ENCODE measurements at places on chromosomes 5 and 9.

DNA sequence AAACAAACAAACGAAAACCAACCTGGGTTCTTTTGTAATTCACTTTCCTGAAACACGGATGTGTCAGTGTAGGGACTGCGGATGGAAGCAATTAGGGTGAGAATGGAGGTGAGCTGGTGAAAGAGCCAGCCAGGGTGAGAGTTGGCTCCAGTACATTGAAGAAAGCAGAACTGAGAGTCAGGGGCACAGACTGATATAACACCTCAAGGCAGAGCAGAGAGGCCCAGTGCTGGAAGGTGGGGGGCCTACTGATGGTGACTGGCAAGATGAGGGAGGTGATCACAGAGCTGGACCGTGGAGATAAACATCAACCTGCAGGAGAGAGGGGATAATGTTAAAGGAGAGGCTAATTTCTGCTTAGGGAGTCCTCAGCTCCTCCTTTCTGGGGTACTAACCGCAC is 221.1 kb downstream of the MAN2A1 start:
- no peak for DNase-seq

GRCh38 chr5:122704247-122705036 is 70.4 kb upstream of the SNX2 start:
- no peak for DNase-seq

- no peak for DNase-seq
These were observed 2.3 kb downstream of the ACSL6 start for GRCh38 chr5:132008961-132009680.

GRCh38 chr5:10276691-10277090 is 26.6 kb downstream of the CCT5 start:
- DNase-seq = no peak

DNA sequence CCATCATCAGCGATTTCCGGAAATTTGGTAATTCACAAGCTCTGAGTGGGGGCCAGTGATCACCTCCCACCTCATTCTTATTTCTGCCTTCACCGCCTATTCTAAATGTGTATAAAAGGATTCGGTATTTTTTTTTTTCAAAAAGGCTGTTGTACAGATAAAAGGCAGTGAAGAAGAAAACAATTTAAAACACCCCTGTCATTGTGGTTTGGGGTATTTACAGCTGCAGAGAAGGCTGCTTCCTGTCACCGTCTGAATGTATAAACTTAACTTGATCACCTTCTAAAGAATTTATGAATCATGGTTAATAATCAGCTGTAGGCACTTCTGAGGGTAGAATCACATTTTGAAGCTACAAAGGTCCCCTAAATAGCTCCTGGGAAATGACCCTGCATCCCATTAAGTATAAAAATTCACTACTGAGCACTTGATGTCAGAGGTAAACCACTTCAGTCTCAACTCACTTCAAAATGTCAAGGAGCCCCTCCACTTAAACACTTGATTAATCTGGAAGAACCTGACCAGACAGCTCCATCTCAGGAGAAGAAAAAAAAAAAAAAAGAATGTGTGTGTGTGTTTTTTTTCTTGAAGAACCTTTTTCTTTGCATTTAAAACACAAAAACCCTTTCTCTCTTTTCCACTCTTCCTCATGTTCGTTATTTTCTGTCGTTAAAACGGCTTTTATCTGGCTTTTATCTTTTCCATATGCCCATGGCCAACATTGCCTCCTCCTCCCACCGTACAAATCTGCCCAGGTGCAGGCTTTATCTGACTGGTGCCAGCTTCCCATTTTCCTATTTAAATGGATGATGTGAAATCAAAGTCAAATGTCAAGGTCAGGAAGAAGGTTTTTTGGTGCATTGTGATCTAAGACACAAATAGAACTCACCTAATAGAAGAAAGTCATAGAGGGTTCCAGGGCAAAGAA is 291.2 kb downstream of the IRX1 start:
- DNase-seq = no peak

Data from NCI-H2081 treated with DMSO at 0.1 percent for 48 hours (cell line).